ENCODE measurements at places on chromosomes 4 and X.

GRCh38 chr4:65344278-65344825 is 325.9 kb downstream of the EPHA5 start:
- no peak for DNase-seq

DNA sequence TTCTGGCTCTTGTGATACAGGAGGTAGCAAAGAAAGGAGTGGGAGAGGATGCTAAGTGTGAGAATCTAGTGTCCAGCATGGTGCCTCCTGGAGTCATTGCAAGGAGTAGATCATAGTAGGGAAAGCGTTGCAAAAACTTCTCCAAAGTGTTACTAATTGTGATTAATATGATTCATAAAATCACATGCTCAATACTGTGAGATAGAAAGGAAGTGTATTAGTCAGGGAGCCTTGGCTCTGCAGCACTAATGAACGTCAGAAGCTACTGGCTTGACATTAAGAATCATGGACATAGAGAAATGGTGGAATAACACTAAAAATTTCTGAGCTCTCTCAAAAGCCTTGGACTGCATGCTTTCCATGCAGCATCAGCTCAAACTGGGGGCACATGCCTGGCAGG is 299.1 kb downstream of the EVC2 start:
- peak; percentile 59 for DNase-seq

- no peak for DNase-seq
Observed at GRCh38 chrX:137587151-137587550, 21.2 kb downstream of the ZIC3 start.

- peak; percentile 10 for DNase-seq
Observed at GRCh38 chr4:37082912-37083311, 161.6 kb upstream of the NWD2 start.

GRCh38 chrX:40273356-40274050 is 175.7 kb upstream of the BCOR start:
- DNase-seq: no peak

DNA sequence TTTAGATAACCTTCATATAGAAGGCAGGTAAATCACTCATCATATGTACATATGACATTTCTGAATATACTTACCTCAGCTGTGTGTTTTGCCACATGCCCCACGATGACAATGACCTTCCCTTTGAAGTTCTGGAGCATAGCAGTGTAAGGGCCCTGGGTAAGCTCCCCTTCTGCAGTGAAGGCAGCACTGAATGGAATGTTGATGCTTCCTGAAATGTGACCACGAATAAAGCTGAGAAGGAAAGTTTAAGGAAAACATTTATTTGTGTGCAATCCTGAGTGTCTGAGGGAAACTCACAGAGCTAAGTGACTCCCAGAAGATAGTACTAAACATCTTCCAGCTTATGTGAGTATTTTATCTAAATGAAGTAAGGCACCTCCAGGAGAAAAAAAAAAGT is 200.1 kb downstream of the NPNT start:
- DNase-seq: no peak

DNA sequence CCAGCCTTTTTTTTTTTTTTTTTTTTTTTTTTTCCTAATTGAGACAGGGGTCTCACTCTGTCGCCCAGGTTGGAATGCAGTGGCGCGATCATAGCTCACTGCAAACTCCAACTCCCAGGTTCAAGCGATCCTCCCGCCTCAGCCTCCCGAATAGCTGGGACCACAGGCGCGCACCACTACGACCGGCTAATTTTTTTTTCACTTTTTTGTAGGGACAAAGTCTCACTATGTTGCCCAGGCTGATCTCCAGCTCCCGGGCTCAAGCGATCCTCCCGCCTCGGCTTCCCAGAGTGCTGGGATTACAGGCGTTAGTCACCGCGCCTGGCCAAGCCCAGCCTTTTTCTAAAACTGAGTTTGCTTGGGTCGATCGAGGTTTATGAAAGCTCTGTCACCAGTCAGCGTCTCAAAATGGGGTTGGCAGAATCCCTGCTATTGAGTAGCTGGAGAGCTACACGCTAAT is 1.3 kb upstream of the OTUD5 start:
- DNase-seq: peak; percentile 66

- DNase-seq: no peak
Observed at GRCh38 chr4:108081256-108081655, 87.5 kb downstream of the LEF1 start.

- DNase-seq: no peak
Observed at GRCh38 chrX:37697169-37697760, 11.7 kb downstream of the XK start.

GRCh38 chr4:19614171-19614570 is 637.5 kb upstream of the SLIT2 start:
- no peak for DNase-seq

Data from ELR (cell line).